ENCODE measurements at places on chromosomes 16 and 17. TPM values are rescaled to one million over a fixed set of nuclear protein-coding genes. Genes with fewer than 3 reads are reported as not detected.

The ADAP2 gene
- 0.37 TPM for total RNA-seq

The BBS2 gene
- 34.6 TPM for total RNA-seq

The ACSM3 gene
- 0.37 TPM for total RNA-seq

The FBXW10B gene
- 2.2 TPM for total RNA-seq

The FNDC8 gene
- total RNA-seq = not detected

The PRSS27 gene
- total RNA-seq = 0.37 TPM

The MYLK3 gene
- total RNA-seq = 0.73 TPM

The KRTAP4-4 gene
- total RNA-seq = not detected

The LRRC46 gene
- 0.20 TPM for total RNA-seq

The CD79B gene
- total RNA-seq = not detected

The PMP22 gene
- 60.4 TPM for total RNA-seq

The CDK5R1 gene
- 0.73 TPM for total RNA-seq

The AOC2 gene
- 0.73 TPM for total RNA-seq

All from subcutaneous preadipocyte (primary cell).